ENCODE measurements at places on chromosomes 5 and 9.

GRCh38 chr5:143086908-143087637 lies 316.4 kb downstream of the NR3C1 start:
- no peak for DNase-seq

DNA sequence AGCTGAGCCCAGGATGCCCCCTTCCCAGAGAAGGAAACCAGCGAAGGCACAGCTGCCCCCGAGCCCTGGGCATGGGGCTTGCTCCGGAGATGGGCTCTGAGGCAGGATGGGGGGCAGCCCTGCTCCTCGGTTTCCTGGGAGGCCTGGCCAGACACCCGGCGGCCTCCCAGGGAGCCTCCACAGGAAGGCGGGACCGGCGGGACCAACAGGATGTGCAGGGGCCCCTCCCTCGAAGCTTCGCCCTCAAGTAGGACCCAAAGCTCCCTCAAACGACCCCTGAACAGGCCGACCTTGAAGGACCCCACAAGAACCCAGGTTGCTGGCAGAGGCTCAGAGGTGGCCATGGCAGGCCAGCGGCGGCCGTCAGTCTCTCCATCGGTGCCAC lies 11.7 kb downstream of the EXD3 start:
- no peak for DNase-seq

GRCh38 chr9:36158122-36158521 lies 11.1 kb upstream of the CCIN start:
- DNase-seq: no peak

DNA sequence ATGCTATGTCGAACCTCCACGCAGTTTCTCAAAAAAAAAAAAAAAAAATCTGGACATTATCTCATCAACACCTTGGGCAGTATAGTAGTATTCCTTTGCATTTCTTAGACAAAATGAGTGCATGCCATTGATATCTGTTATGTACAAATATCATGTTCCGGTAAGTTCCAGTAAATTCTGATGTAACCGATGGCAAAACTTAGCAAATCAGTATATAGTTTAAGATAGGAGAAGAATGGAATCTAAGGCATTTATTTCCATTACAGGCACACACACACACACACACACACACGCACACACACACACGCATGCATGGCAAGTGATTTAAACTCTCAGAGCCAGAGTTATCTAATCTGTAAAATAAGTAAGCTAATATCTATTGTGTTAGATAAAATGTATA lies 356.5 kb upstream of the TUSC1 start:
- DNase-seq: no peak

DNA sequence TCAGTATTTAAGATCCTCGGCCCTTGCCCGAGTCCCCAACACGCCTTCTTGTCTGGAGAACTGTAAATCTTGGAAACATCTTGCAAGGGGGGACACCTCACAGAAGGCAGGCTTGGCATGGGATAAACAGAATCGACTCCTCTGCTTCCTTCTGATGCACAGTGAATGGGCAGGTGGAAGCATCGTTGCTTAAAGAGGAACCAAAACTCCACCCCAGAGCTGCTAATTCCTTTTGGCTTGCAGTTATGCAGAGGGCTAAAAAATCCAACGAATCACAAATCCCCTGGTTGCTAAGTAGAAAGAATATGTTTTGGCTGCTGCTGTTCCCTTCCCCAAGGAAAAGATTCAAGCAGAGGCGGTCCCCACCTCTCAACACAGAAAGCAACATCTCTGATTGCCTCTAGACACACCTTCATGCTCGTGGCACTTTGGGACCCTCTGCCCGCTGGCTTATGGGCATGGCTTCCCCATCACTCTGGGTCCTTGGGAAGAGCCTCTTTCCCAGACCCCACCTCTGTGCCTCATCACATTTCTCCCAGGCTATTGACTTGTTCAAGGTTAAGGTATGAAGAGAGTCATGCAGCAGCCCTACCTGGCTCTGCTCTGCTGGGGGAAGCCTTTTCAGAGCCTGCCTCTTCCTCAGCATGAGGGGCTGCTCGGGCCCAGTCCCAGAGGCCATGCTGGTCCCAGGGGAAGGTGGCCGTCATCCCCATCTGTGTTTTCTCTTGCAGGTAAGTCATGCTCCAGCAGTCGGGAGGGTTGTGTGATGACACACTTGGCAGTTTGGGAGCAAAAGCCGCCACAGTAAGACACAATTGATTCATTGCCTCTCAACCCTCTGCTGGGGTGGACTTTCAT lies 137.1 kb downstream of the KCNIP1 start:
- no peak for DNase-seq

GRCh38 chr9:117245175-117245829 lies 169.6 kb downstream of the ASTN2 start:
- no peak for DNase-seq

- no peak for DNase-seq
Measured at GRCh38 chr5:179033004-179033580, 9.5 kb downstream of the ZNF879 start.

- no peak for DNase-seq
Measured at GRCh38 chr5:76025069-76025468, 58.1 kb upstream of the SV2C start.

DNA sequence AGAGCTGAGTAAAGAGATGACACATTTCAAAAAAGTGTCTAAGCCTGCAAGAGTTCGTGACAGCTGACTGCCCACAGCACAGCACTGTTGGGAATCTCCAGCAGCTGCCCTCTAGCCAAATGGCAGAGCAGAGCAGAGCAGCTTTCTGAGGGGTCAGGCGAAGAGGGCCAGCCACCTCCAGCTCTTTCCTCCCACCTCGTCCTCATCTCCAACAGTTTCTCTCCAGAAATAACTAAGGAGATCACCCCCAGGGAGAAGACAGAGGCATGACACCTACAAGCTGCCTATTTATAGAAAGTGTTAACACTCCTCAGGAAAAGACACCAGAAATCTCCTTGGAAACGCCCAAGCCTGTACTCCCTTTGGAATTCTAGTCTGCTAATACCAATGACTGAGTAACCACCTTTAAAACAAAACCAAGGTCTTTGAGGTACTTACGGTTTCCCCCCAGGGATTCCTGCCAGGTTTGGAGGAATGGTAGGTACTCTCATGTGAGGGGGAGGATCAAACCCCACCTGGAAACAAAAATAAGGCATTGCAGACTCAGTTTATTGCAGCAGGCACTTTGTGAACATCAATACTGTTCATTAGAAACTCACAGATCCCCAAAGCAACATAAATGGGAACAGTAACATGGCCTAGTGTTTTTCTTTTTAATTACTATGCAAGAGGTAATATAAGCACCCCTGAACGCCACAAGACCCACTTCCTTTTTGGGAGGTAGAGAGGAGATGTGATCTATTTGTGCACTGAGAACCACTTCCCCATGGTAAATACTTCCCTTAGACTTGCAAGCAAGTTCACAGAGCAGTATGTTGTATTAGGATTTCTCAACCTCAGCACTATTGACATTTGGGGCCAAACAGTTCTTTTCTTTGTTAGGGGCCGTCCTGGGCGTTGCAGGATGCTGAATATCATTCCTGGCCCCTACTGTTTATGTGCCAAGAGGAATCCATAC lies 79.3 kb downstream of the TLE1 start:
- peak; percentile 15 for DNase-seq

DNA sequence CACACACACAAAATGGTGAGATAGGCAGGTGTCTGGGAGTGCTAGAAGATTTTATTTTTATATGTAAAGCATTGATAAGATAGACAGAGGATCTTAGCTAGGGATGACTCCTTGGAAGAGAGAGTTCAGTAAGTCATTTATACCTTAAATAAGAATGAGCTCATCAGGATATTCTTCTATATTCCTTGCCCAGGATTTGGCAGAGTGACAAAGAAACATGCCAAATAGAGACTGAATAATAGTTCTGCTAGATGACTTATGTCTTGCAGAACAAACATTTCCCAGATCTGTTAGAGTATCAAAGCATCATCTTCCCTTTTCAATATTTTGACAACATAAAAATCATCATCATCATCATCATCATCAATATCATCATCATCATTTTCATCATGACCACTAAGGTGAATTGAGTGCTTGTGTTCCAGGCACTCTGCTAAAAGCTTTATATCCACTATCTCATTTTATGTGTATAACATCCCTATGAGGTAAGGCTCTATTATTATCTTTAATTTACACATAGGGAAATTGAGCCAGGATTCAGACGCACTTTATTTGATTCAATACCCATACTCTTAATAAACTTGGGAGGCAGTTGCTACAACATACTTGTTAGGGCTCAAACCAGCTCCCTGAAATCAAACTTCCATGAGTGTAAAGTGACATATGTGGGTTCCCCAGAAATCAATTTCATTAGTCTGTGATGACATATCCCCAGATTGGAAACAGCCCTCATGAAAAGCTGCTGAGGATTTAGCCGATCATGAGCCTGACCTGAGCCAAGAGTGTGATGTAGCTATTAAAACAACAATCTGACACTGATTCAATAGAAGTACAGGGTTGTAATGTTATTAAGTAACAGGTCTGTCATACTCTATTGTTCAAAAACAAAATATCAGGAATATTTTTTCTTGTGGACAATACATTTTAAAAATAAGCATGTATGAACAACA lies 176.3 kb upstream of the SEMA6A start:
- no peak for DNase-seq

DNA sequence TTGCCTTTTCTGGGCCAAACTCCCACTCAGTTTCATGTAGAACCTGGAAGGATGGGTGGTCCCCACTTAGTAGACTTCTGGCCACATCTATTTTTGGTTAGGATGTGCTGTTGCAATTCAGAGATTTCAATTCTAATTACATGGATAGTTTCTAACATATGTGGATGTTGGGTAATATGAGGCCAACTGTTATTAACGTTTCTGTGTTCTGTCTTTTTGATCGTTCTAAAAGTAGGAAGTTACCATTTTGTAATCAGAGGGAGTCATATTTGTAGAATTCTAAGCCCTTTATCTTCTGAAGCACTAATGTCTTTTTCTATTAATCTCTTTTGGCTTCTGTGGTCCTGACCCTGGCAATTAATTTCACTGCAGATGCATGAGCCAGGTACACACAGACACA lies 141.6 kb upstream of the SPEF2 start:
- DNase-seq: no peak

DNA sequence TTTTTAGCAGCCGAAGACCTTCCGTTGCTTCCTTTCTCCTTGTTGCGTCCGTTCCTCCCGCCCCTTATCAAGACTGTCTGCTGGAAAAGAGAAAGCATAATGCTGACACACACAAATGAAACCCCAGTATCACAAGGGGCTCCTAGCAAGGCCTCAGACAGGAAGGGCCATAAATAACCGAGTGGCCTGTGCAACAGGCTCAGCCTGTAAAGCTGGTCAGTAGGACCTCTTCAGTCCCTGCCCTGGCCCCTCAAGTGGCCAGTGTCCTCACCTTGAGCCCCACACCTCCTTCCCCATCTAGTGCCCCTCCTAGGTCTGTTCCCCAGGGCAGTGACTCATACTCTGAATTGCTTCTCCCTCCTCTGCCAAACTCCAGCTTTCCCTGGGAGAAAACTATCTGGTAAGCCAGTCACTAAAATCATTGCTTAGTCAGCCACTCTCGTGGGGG lies 174.6 kb upstream of the IL12B start:
- no peak for DNase-seq

DNA sequence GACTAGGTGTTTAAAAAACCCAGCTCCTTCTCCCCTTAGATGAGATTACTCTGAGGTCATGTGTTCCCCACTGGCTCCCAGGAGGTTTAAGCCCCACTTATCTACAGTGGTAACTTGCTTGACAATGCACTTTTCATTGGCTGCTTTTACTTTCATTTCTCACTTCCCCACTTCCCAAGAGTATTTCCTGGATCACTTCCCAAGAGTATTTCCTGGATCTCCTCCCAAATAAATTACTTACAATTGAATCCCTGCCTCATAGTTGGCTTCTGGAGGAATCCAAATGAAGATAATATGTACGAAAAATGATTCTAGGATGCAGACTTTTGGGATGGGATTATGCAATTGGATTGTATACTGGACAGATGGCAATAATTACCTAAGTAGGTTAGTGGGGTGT lies 47.1 kb upstream of the CHSY3 start:
- DNase-seq: no peak

DNA sequence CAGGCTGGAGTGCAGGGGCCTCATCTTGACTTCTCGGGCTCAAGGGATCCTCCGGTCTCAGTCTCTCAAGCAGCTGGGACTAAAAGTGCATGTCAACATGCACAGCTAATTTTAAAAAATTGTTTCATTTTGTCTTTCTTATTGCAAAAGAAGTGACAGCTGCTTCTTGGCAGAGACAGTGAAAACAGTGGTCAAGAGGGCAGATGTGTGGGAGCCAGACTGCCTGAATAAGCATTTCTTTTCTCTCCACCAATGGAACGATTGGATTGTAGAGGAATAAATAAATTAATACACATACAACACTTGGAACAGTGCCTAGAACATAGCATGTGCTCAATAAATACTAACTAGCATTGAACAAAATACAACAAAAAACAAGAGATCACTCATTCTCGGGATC lies 27.4 kb upstream of the KIF4B start:
- DNase-seq: no peak

Data from GM12864 (cell line).